SJSA1 (cell line): ENCODE measurements at places on chromosomes 11 and 22. TPM values are rescaled to one million over a fixed set of nuclear protein-coding genes. Genes with fewer than 3 reads are reported as not detected.

TYR gene
- not detected in 2 replicates for total RNA-seq

CYTH4 gene
- total RNA-seq = 1.1 TPM in 1 of 2 replicates, not detected in the other

KRTAP5-1 gene
- total RNA-seq = not detected in 2 replicates

PGA3 gene
- not detected in 2 replicates for total RNA-seq

TMPRSS4 gene
- total RNA-seq = not detected in 2 replicates

DMC1 gene
- not detected in 2 replicates for total RNA-seq

ART1 gene
- not detected in 2 replicates for total RNA-seq

TNNI2 gene
- total RNA-seq = not detected in 2 replicates

TSSC4 gene
- 120 and 128 TPM in 2 replicates for total RNA-seq

OR6X1 gene
- not detected in 2 replicates for total RNA-seq

APOA5 gene
- not detected in 2 replicates for total RNA-seq

NUDT22 gene
- 81.5 and 152 TPM in 2 replicates for total RNA-seq

MS4A3 gene
- total RNA-seq = not detected in 2 replicates

DNA sequence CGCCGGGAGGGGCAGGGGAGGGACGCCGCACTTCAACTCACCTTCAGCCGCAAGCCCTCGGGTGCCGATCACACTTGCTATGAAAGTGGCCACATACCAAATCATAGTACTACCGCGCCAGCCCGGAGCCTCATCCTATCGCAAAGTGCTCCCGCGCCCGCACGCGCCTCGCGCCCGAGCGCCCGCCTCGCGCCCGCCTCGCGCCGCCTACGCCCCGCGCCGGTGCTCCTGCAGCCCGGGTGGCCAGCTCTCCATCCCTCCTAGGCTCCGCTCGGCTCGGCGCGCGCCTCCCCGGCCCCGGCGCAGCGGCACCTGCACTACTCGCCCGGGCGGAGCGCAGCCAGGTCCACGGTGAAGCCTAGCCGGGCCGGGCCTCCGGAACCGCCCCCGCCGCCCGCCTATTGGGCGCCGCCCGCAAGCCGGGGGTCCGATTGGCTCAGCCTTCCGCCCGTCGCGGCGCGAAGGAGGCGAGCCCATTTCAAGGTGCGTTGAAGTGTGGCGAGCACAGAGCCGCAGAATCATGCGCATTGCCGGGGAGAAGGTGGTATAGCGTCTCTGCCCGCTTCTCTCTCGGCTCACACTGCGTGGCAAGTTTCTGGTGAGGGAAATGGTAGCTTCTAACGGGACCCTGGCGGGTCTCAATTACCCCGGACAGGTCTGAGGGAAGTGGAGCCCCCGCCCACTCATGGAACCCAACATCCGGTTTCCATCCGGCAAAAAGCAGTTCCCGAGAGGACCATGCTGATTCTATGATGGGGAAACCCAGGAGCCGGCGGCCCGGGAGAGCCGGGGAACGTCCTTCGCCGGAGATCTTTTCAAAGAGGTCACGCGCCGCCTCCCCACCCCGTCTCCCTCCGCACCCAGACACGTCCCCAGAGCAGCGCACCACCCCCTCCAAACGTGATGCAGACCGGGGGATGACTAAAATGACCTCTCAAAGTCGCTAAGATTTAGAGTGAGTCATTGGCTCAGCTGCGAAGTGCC, at the start of gene IGSF9B:
Gene IGSF9B, minus strand, starts transcription at position 319 of the 984 bp plus-strand sequence. Its CDS starts 214 bp downstream, at position 105.
- no peak within 1 kb of the TSS for H3K27ac ChIP-seq
- H3K4me3 ChIP-seq = peak within 1 kb of the TSS; percentile 10; the same call in 1 of the 2 replicates
- no peaks in the 10 kb centered on the region for H3K4me1 ChIP-seq

- H3K4me1 ChIP-seq = no peaks in the 10 kb centered on the region
- H3K4me3 ChIP-seq = no peak overlapping the region
- H3K36me3 ChIP-seq = no peaks in the 10 kb centered on the region
- peaks cover 6% of the 10 kb centered on the region; the same call in 1 of the 2 replicates for H3K27me3 ChIP-seq
- no peak for DNase-seq
- H3K27ac ChIP-seq = no peak overlapping the region
These were observed 125.2 kb downstream of the LRRC4C start for GRCh38 chr11:41334007-41334933.

- H3K27me3 ChIP-seq = no peaks in the 10 kb centered on the region
- no peaks in the 10 kb centered on the region for H3K4me1 ChIP-seq
- no peak overlapping the region for H3K4me3 ChIP-seq
- H3K36me3 ChIP-seq = no peaks in the 10 kb centered on the region
These were observed 147.6 kb downstream of the OPCML start for GRCh38 chr11:133384731-133385130.

GRCh38 chr22:28942801-28943500, 59.6 kb downstream of the ZNRF3 start:
- no peaks in the 10 kb centered on the region for H3K27me3 ChIP-seq
- no peaks in the 10 kb centered on the region for H3K4me1 ChIP-seq
- no peaks in the 10 kb centered on the region for H3K36me3 ChIP-seq
- H3K27ac ChIP-seq = no peak overlapping the region

DNA sequence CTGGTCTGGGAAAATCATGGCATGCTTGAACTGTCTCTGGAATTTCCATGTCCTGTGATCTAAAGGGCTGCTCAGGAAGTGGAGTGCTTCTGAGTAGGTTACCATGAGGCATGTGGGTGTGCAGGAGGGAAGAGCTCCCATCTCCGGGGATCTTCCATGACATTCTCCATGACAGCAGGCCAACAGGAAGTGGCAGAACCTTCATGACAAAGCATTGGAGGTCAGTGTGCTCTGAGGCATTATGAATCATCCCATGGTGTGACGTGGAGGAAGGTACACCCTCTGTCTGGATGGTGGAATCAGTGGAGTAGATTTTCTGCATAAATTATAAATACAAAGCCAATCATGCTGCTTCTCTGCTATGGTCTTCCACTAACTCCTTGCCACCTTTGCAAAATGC, 139.6 kb upstream of the E2F8 start:
- peak; percentile 17 for DNase-seq
- no peaks in the 10 kb centered on the region for H3K36me3 ChIP-seq
- no peaks in the 10 kb centered on the region for H3K27me3 ChIP-seq
- peak overlapping the region; percentile 42 for H3K27ac ChIP-seq

- H3K27me3 ChIP-seq = no peaks in the 10 kb centered on the region
- no peak overlapping the region for H3K27ac ChIP-seq
- H3K4me3 ChIP-seq = no peak overlapping the region
- no peaks in the 10 kb centered on the region for H3K36me3 ChIP-seq
These were observed 42.1 kb downstream of the PPARA start for GRCh38 chr22:46192210-46192993.

DNA sequence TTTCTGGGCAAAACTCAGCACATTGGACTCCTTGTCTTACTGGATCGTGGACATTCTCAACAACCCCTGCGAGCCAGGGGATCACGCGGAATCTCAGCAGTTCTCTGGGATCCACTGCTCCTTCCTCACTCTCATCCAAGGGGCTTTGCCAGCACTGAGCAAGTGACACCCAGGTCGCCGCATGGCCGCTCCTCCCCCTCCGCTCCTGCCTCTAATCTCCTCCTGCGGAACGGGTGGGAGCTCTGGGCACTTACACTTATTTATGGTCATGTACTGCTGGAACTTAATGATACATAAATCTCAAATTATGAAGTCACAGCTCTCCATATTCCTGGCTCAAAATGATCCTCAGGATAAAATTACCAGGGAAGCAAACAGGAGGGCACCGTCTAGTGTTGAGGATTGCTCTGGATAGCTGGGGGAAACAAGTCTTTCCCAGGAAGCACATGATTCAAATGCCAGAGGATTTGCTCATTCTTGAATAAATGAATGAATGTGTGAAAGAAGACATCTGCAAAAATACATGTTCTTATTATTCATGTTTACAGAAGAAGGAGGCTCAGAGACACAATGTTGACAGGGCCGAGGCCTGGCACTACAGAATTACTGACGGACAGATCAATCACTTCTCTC, 1077.3 kb downstream of the TBC1D22A start:
- H3K36me3 ChIP-seq = no peaks in the 10 kb centered on the region
- peaks cover 26% of the 10 kb centered on the region for H3K4me1 ChIP-seq
- no peaks in the 10 kb centered on the region for H3K27me3 ChIP-seq
- no peak overlapping the region for H3K4me3 ChIP-seq

GRCh38 chr11:60513496-60514460, 1.4 kb upstream of the MS4A13 start:
- DNase-seq = no peak
- no peaks in the 10 kb centered on the region for H3K4me1 ChIP-seq
- peaks cover 4% of the 10 kb centered on the region; the same call in 1 of the 2 replicates for H3K27me3 ChIP-seq
- no peak overlapping the region for H3K4me3 ChIP-seq
- H3K27ac ChIP-seq = no peak overlapping the region

- no peak overlapping the region for H3K4me3 ChIP-seq
- peak; percentile 23 for DNase-seq
- peaks cover 48% of the 10 kb centered on the region for H3K36me3 ChIP-seq
These were observed 40.8 kb downstream of the TBC1D22A start for GRCh38 chr22:46803031-46803880.

GRCh38 chr22:20645954-20646353, 128.0 kb upstream of the SERPIND1 start:
- no peaks in the 10 kb centered on the region for H3K4me1 ChIP-seq
- H3K4me3 ChIP-seq = no peak overlapping the region
- peak; percentile 22 for DNase-seq
- no peaks in the 10 kb centered on the region for H3K36me3 ChIP-seq
- no peaks in the 10 kb centered on the region; the same call in none of the 2 replicates for H3K27me3 ChIP-seq
- H3K27ac ChIP-seq = no peak overlapping the region

DNA sequence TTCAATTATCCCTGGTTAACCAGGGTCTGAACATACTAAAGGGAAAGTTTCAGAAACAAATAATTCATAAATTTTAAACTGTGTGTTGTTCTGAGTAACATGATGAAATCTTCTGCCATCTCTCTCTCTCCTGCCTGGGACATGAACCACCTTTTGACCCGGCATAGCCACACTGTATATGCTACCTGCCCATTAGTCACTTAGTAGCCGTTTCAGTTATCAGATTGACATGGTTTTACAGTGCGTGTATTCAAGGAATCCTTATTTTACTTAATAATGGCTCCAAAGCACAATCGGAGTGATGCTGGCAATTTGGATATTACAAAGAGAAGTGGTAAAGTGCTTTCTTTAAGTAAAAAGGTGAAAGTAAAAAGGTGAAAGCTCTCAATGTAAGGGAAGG, 227.1 kb upstream of the CCDC179 start:
- H3K27me3 ChIP-seq = no peaks in the 10 kb centered on the region
- H3K36me3 ChIP-seq = no peaks in the 10 kb centered on the region
- H3K4me3 ChIP-seq = no peak overlapping the region
- DNase-seq = no peak
- no peak overlapping the region for H3K27ac ChIP-seq

DNA sequence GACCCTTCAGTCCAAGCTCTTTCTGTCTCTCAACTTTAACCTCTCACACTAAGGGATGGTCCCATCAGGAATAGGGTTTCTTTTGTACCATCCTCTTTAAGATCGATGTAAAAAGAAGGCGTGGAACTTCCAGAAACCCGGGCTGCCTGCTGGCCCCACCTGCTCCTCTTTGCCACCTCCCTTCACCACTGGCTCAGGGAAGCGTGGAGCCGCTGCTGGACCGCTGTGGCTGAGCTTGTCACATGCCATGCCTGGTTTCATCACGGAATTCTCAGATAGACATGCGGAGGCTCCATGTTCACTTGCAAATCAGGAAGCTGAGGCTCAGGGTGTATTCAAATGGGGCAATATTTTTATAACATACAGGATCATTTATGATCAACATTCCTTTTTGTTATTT, 399.7 kb downstream of the BRD1 start:
- no peak for DNase-seq
- no peaks in the 10 kb centered on the region for H3K36me3 ChIP-seq

DNA sequence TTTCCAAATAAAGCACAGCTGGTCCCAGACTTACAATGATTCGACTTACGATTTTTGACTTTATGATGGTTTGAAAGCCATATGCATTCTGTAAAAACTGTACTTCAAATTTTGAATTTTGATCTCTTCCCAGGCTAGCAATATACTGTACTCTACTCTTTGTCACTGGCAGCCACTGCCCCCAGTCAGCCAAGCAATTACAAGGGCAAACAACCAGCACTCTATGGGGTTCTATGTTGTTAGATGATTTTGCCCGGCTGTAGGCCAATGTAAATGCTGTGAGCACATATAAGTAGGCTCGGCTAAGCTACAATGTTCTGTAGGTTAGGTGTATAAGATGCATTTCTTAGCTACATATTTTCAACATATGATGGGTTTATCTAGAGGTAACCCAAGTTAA, 217.3 kb downstream of the RAB38 start:
- H3K4me1 ChIP-seq = no peaks in the 10 kb centered on the region
- no peak overlapping the region for H3K27ac ChIP-seq
- DNase-seq = no peak
- no peaks in the 10 kb centered on the region for H3K27me3 ChIP-seq
- H3K36me3 ChIP-seq = no peaks in the 10 kb centered on the region

DNA sequence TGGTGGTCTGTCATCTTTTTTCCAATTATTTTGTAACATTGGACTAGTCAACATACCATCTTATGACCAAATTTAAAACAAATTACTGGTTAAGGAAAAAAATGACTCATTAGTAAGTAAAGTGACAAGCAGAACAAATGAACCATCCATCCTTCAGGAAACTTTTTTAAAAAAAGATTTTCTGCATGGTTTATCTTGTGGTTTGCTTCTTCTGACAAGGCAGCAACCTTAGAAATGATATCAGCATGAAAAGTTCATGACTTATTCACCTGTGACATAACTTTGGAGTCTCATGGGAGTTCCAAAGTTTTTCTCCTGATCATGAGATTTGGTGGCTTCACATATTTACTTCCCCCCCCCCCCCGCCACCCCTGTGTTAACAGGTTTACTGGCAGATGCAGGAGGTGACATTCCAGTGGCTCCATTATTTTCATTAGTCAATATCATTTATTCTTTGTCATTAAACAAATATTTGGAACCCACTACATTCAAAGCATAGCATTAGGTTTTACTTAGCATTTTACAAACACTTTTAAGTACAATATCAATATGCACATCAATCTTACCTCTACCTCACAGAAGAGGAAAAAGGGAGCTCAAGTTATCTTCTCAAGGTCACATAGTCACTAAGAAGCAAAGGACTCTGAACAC, 40.7 kb downstream of the DCUN1D5 start:
- no peak for DNase-seq
- no peak overlapping the region for H3K4me3 ChIP-seq
- no peaks in the 10 kb centered on the region for H3K27me3 ChIP-seq
- no peak overlapping the region for H3K27ac ChIP-seq
